Stimulated activated CD8-positive, alpha-beta memory T cell treated with anti-CD3 and anti-CD28 coated beads, Interleukin-7, amount 100 ng/mL, for 1 hour (primary cell): ENCODE measurements at places on chromosomes 5 and 9.

- DNase-seq = no peak
These were observed 75.5 kb downstream of the UNC13B start for GRCh38 chr9:35237311-35237710.

DNA sequence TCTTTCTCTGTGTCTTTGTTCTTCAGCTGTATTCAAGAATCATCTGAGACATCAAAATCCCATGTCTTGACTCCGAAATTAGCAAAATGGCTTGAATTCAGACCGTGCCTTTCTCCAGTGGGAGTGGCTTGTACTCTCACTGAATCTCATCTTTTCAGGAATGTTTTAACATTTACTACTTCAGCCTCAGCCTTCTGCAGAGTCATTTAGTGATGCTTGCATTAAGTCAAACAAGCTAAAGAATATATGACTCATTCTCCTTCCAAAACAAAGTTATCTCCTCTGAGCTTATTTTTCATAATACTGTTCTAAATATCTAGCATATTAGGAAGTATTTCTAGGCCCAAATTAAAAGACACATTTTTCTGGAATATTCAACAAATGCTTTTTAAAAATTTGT, 205.3 kb downstream of the CDH10 start:
- DNase-seq = no peak

DNA sequence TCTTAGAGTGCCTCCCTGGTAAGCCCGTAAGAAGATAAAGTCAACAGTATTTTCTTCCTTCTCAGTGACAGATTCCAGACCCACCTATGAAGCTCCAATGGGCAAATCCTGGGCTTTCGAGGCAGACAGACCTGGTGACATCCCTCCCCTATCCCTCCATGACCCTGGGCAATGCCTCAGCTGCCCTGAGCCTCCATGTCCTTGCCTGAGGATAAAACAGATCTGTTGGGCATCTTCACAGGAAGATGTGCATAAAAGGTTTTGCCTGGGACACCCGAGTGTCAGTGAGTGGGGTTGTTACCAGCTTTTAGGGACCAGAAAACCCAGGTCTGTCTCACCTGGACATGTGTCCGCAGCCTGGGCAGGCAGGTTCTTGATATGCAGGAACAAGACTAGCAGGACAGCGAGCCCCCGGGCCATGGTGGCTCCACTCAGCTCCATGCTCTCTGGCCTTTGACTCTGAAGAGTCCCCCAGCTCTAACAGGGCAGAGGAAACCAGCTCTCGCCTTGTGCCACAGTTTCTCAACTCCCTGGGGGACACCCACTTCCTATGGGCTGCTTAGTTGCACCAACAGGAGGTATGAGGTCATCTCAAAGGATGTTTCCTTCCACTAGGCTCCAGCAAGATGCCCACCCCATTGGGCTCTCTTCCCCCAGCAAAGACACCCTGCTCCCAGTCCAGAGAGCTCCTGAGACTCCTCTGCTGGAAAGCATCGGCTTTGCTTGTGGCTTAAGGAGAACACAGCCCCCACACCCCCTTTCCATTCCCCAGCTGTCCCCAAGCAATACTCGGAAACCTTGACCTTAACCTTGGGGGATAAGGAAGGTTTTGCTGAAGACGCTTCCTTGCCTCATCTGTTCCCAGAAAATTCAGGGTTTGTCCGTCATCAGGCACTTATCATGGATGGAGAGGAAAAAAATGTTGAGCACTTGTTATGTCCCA, at the start of gene FCN1:
Gene FCN1 (minus strand): TSS at position 482 of the 943 bp plus-strand sequence. CDS start 41 bp downstream, at position 441.
- DNase-seq = no peak

DNA sequence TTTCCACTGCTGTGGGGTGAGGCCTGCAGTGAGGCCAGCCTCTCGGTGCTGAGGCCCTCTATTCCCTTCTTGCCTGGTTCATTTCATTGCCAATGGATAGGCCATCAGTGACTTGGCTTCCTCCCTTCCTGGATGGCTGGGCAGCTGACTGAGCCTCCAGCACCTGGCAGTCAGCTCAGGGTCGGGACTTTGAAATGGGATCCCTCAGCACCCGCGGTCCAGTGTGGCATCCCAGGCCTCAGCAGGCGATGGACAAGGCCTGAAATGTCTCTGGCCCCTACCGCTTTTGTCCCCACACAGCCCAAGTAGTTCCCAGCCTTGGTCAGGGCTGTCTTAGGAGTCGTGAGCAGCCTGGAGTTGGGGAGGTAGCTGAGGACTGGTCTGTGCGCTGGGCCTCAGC, 17.2 kb downstream of the NDST1 start:
- DNase-seq = no peak

- no peak for DNase-seq
These were observed 166.8 kb downstream of the ATP10B start for GRCh38 chr5:160685219-160685618.

DNA sequence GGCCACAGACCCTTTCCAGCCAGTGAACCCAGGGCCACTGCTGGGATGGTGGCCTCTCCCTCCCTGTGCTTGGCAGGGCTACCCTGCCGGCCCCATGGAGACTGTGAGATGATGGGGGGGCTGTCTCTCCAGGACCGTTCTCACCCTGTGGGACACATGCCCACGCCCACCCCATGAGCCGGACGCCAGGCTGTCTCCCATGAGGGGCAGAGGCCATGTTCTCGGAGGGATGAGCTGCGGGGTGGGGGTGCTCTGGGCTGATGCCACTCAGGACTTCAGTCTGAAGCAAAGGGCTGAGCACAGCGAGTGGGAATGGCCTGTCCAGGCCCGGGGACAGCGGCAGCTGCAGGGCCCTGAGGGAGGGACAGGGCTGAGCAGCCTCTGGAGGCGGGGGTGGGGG, 88.9 kb downstream of the KCNT1 start:
- DNase-seq = no peak

- DNase-seq = no peak
These were observed 5.3 kb downstream of the SLC12A7 start for GRCh38 chr5:1106385-1107166.

GRCh38 chr5:83430130-83431010, 41.2 kb upstream of the VCAN start:
- DNase-seq = no peak

DNA sequence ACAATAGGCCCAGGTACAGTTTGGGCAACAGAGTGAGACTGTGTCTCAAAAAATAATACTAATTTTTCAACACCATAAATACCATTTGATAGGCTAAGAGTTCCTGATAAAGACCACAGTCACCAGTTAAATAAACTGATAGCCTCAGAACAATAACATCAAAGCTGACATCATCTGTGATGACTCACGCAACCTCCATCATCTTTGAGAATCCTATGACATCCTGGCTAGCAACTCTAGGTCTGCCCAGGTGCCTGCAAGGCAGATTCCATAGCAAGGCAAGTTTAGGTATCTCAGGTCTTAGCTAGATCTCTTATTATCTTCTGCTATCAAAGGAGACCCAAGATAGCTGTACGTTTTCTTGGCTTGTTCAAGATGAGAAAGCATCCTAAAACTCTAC, 30.5 kb upstream of the UBAP2 start:
- DNase-seq = no peak

- DNase-seq = no peak
These were observed 65.8 kb downstream of the RAD23B start for GRCh38 chr9:107348836-107349235.

- no peak for DNase-seq
These were observed 48.6 kb upstream of the TLE1 start for GRCh38 chr9:81737871-81738507.

- DNase-seq = no peak
These were observed 697.3 kb downstream of the TLR4 start for GRCh38 chr9:118401546-118401945.

GRCh38 chr5:143775258-143775657, 36.7 kb upstream of the HMHB1 start:
- DNase-seq = no peak

- no peak for DNase-seq
These were observed 237.1 kb upstream of the PUM3 start for GRCh38 chr9:3080951-3081350.

GRCh38 chr5:116518423-116518822, 56.2 kb downstream of the SEMA6A start:
- DNase-seq = no peak

- no peak for DNase-seq
These were observed 216.7 kb downstream of the CDH18 start for GRCh38 chr5:19771174-19771835.

GRCh38 chr5:72615061-72615460, 107.9 kb upstream of the ZNF366 start:
- no peak for DNase-seq

GRCh38 chr5:133953568-133954145, 14.8 kb downstream of the C5orf15 start:
- DNase-seq = no peak

DNA sequence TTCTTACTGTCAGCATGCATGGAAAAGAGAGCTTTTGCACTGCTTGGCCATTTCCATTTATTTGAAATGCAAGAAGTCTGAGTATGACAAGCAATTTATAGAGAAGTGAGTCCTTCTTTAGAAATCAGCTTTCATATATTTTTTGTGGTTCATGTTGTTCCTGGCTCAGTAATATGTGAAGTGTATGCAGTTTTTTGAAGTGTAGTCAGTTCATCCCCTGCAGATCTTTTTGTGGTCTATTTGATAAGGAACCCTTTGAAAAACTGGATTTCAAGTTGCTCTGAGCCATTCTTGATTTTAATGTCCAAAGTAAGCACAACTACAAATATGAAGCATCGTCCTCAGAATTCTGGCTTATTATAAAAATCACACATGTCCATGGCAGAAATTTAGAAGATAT, 294.1 kb upstream of the SMC2 start:
- no peak for DNase-seq

DNA sequence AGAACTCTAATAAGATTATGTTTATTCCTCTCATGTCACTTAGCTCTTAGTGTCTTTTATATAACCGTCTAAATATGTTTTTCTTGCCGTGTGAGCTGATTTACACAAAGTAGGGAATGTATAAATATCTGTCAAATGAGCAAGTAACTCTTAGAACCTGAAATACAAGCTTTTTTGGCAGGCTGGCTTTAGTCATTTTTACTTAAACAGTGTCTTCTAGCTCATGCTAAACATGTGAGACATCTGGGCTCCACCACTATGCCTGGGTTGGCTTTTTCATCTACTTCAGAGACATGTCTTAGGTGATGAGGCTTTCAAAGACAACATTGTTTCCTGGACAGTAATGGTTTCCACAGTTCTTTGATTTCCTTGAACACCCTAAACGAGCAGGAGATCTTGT, 137.2 kb upstream of the ZNF608 start:
- no peak for DNase-seq

DNA sequence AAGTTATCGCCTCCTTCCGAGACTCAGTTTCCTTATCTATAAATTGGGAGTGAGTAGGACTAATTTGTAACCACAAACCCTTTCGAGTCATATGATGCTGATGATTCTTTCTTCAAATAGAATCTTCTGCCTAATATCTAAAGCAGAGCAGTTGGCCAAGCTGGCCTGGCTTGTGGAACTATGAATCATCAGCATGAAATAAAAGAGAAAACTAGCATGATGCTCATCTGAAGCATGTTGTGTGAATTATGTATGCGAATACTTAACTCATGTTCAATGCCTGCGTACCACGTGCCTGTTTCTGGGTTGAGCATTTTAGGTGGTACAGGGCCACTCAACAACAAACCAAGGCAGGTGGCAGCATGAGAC, 15.0 kb upstream of the ORM1 start:
- DNase-seq = no peak
